ENCODE measurements at places on chromosomes 11 and 22.

GRCh38 chr11:11629368-11629767 lies 7.6 kb upstream of the GALNT18 start:
- no peak for DNase-seq

GRCh38 chr11:47551086-47551485 lies 1.8 kb downstream of the CELF1 start:
- DNase-seq = no peak

- no peak for DNase-seq
Measured at GRCh38 chr11:1356007-1356435, 33.7 kb upstream of the BRSK2 start.

GRCh38 chr11:61104963-61105362 lies 2.7 kb downstream of the CD5 start:
- no peak for DNase-seq

DNA sequence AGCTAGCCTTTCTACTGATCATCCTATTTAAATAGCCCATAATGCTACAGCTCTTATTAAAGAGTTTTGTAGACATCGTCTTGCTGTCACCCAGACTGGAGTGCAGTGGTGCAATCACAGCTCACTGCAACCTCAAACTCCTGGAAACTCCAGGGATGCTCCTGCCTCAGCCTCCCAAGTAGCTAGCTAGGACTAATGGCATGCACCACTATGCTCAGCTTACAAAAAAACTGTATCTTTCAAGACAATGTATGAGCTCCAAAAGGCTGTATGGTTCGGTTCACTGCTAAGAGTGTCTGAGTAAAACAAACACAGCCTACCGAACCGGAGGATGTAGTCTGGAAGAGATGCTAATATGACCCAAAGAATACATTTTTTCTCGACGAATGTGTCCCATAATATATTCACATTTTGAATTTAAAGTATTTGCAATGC lies 2.6 kb downstream of the TAF1D start:
- DNase-seq = no peak

DNA sequence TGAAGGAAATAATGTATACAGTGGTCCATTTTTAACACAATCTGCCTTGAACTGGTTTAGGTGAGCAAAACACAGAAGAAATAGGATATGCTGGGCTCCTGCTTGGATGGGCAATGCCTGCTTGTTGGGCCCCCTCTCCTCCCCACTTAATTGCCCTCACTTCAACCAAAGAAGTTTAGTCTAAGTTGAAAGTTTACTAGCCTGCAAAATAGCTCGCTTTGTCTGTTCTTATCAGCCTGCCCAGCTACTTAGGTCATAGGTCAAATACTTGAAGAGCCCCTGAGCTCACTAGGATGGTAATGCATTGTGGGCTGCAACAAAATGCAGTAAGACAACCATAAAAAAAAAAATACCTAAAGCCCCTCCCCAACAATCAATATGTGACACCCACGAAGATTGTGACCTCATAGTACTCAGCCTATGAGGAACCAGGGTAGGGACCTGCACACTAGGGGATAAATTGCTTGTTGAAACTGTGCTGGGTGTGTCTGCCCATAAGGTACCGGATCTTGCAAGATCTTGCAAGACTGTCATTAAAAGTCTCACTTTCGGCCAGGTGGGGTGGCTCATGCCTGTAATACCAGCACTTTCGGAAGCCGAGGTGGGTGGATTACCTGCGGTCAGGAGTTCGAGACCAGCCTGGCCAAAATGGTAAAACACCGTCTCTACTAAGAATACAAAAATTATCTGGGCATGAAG lies 10.9 kb downstream of the DRICH1 start:
- no peak for DNase-seq

DNA sequence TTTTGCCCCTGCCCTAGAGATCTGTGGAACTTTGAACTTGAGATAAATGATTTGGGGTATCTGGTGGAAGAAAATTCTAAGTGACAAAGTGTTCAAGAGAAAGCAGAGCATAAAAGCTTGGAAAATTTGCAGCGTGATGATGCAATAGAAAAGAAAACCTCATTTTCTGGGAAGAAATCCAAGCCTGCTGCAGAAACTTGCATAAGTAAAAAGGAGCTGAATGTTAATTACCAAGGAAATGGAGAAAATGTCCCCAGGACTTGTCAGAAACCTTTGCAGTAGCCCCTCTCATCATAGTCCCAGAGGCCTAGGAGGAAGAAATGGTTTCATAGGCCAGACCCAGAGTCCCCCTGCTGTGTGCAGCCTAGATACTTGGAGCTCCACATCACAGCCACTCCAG lies 686.9 kb downstream of the FAM181B start:
- no peak for DNase-seq

GRCh38 chr22:19997561-19998231 lies 18.9 kb downstream of the ARVCF start:
- no peak for DNase-seq

DNA sequence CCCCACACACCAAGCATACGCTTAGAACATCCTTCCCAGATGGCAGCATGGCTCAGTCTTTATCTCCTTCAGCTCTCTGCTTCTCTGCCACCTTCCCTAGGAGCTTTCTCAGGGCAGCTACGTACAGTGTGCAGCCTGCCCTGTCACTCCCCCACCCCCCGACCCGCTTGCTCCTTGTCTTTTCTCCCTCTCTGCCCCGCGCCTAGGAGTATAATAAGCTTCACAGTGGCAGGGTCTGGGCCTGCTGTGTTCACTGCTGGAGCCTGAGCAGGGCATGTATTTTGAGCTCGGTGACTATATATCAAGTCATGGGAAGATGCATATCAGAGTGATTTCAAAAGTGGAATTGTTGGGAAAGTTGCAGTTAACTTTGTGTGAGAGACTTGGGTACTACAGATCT lies 55.8 kb upstream of the ADSL start:
- no peak for DNase-seq

- no peak for DNase-seq
Measured at GRCh38 chr11:80109031-80109430, 668.2 kb upstream of the TENM4 start.

DNA sequence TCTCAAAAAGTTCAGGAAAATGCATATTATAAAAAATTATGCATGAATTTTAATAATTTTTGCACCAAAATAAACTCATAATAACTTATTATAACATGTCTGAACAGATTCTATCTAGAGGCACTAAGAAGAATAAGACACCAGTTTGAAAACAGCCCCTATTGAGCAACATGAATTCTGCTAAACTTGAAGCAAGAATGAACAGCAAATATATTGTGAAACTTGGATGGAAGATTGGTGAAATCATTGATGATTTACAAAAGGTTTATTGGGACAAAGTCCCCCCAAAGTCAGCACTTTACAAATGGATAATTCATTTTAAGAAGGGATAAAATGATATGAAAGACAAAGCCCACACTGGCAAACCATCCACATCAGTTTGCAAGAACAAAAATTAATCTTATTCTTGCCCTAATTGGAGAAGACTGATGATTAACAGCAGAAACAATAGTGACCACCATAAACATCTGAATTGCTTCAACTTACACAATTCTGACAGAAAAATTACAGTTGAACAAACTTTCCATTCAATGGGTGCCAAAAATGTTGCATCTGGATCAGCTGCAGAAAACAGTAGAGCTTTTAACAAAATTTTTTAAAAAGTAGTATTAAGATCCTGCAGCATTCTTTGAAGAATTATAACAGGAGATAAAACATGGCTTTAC lies 257.5 kb upstream of the FAT3 start:
- no peak for DNase-seq

DNA sequence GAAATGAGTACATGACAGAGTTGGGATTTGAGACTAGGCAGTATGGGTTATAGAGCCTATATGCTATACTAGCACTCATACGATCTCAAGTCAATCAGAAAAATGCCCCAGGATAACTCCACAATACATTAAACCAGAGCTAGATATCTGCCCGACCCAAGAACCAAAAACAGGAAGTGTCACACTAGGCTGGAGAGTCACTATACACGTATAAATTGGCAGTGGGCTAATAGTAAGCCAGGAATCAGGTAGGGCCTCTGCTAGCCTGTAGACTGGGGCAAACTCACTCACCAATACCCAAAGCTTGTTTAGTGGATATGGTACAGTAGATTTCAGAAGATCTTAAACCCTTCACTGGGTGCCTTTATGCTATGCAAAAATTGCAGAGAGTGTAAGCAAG lies 16.2 kb upstream of the EIF4G2 start:
- DNase-seq = no peak

DNA sequence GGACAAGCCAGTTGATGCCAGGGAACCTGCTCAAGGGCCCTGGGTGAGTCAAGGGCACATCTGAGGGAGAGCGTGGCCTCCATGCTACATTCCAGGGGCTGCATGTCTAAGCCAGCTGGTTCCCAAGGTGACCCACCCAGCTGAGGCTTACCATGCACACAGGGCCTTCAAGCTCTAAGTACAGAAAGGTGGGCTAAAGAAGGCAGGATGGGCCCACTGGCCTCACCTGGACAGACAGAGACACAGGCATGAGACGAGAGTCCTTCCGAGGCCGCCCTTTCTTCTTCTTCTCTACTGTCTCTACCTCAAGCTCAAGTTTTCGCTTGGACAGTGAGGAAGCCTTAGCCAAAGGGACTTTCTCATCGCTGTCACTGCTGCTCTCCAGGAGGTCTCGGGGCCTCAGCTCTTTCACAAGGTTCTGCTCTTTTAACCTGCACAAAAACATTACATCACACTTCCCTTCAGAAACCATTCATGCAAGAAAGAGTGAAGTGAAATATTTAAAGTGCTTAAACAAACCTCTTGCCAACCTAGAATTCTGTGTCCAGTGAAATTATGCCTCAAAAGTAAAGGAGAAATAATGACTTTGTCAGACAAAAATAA lies 69.9 kb downstream of the HIRA start:
- DNase-seq = no peak

GRCh38 chr11:34654483-34655334 lies 33.8 kb downstream of the EHF start:
- no peak for DNase-seq

- DNase-seq = no peak
Measured at GRCh38 chr22:48320683-48321451, 1506.8 kb downstream of the BRD1 start.

DNA sequence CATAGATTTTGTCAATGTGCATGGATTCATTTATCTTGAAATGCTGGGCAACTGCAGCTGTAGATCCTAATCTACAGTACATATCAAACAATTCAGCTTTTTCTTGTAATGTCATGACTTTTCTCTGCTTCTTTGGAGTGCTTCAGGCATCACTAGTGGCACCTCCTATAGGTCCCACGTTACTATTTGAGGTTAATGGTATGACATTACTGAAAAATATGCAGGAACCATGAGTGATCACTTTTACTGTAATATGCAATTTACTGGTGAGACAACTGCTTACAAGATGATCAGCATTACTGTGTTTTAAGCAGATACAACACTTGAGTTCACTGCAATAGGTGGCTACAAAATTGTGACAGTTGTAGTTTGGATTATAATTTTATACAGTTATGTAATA lies 3.0 kb downstream of the CENATAC start:
- DNase-seq = no peak

- DNase-seq = no peak
Measured at GRCh38 chr11:122273476-122274191, 157.6 kb upstream of the BLID start.

- no peak for DNase-seq
Measured at GRCh38 chr11:29844701-29845379, 172.0 kb downstream of the KCNA4 start.

DNA sequence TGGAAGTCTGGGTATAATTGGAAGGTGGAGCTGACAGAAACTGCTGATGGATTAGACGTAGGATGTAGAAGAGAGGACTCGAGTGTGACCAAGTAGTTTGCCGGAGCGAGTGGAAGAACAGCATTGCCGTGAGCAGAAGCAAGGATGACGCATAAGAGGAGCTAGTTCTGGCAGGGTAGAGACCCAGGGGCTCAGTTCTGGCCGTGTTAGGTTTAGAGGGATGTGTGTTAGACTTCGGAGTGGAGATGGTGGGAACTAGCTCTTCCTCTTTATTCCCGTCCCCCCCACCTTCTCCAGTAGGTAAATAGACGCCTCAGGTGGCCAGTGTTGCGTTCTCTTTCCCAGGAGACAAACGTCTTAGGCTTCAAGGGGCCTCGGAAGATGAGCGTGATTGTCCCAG lies 19.1 kb downstream of the TUB start:
- no peak for DNase-seq

DNA sequence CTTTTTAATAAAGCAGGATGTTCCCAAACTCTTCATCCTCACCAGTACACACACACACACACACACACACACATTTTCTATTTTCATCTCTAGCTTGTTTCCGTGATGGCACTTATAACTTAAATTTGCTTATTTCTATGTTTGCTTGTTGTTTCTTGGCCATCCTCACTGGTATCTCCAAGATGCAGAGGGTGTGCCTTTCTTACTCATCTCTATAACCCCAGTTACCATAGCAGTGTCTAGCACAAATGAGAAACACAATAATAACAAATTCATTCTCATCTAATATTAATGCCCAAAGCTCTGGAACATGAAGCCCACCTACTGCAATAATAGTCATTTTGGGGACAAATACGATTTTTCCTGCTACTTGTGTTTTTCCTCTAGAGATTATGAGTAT lies 156.3 kb downstream of the GRM5 start:
- no peak for DNase-seq

DNA sequence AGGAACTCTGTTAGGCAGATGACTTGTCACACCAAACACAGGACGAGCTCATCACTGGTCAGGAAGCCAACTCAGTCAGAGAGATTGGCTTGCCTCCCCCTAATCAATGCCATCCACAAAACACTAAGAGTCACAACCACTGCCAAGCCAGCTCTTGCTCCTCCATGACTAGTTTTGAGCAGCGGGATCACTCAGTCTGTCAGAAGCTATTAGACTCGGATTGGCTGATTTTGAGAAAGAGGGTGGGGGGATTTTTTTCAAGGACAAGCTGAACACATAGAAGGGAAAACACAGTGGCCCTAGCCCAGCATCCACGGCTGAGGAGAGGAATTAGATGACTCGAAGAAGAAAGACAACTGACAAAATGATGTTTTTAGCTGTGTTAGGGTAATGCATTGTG lies 55.9 kb downstream of the SEZ6L start:
- no peak for DNase-seq

GRCh38 chr11:34706709-34707461 lies 86.0 kb downstream of the EHF start:
- no peak for DNase-seq
